NCI-H1930 (cell line): ENCODE measurements at places on chromosomes 13 and 19.

- no peak for DNase-seq
These were observed 1039.5 kb upstream of the SLC10A2 start for GRCh38 chr13:104105418-104106355.

GRCh38 chr19:2729943-2730818, 9.0 kb upstream of the DIRAS1 start:
- DNase-seq: no peak

- no peak for DNase-seq
These were observed 134.8 kb downstream of the NUFIP1 start for GRCh38 chr13:44854313-44855060.

- DNase-seq: no peak
These were observed 41.8 kb downstream of the SACS start for GRCh38 chr13:23391752-23392151.

- DNase-seq: no peak
These were observed 54.4 kb downstream of the COL4A2 start for GRCh38 chr13:110361365-110361911.

DNA sequence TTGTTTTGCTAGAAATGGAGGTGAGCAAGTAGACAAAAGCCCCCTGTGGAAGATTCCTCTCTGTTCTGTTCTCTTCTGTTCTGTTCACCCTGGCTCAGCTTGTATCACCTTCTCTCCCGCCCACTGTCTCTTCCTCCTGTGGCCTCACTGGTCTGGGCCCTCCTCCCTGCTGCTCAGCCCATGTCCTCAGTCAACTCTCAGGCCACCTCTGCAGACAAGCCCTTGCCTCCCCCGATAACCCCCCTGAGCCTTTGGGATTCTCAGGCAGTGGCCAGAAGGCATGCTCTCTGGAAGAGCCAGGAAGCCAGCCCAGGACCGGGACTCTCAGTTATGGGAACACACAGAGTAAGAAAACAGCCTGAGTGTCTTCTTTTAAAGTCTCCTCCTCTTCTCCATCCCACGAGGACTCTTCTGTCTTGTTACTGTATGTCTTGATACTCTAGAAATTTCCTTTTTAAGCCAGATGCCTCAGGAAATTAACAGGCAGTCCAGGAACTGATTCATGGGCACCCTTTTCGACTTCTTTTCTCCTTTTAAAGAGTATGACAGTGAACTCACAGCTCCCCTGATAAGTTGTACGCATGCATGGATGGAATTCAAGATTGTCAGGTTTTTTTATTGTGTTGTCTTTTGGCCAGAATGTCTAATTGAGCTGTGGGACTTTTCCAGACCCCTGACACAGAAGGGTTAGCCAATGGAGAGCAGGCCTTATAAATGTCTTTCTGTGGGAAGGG, 33.7 kb downstream of the SHISA2 start:
- DNase-seq: no peak
